AG08395 (cell line): ENCODE measurements at places on chromosomes 7 and 10.

DNA sequence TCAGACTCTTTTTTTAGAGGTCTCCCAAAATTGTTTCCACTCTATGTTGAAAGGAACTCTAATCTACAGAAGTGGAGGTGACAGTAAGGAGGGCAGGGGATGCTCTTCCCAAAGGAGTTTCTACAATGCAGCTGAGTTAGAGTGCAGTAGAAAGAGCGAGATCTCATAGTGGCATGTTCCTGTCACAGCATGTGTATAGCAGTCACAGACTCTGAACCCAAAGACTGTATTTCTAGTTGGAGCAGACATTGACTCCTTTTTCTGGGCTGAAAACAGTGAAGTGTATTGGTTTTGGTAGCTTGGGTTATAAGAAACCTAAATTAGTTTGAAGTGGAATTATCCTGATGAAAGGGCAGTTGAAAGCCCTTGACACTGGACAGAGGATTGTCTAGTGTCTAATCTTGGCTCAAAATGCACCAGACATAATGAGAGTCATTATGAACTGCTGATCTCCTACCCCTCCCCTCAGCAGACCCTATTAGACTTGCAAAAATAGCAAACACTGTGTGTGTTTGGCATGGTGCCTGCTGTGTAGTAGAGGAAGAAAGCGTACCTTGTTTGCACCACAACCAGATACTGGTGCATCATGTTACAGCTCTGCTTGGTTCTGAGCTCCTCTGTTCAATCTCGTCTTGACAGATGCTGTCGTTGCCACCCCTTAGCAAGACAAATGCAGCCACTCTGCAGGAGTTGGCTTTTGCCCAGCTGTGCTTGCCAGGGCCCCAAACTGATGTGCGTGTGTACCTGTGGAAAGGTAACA, 336.0 kb downstream of the AUTS2 start:
- no peak for DNase-seq

GRCh38 chr10:109698882-109699664, 224.2 kb downstream of the XPNPEP1 start:
- no peak for DNase-seq

GRCh38 chr7:18828260-18828993, 289.0 kb downstream of the TWIST1 start:
- peak; percentile 8 for DNase-seq

- DNase-seq, result peak; percentile 96
These were observed at the start of gene XPNPEP1 for GRCh38 chr10:109922976-109923921. Gene XPNPEP1, minus strand, starts transcription at chr10:109923511. Its CDS starts 78 bp downstream, at chr10:109923433.

GRCh38 chr10:131198401-131198800, 113.1 kb downstream of the TCERG1L start:
- no peak for DNase-seq

- DNase-seq, result no peak
These were observed 21.9 kb downstream of the STEAP1 start for GRCh38 chr7:90176195-90176594.

DNA sequence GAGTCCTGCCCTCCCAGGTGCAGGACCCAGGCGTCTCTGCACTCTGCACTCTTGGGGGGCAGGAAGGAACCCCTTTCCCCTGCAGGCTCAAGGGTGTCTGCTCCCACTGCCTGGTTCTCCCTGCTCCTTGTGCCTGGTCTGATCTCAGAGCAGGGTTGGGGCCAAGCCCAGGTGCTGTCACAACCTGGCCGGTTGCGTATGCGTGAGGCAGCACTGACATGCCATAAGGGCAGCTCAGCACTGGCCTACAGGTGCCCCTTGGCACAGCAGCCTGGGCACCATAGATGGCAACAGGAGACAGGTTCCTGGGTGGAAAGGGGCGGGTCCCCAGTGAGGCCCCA, 33.2 kb downstream of the DKK1 start:
- DNase-seq, result no peak

- DNase-seq, result no peak
These were observed 263.2 kb downstream of the DGKB start for GRCh38 chr7:14639329-14639728.

DNA sequence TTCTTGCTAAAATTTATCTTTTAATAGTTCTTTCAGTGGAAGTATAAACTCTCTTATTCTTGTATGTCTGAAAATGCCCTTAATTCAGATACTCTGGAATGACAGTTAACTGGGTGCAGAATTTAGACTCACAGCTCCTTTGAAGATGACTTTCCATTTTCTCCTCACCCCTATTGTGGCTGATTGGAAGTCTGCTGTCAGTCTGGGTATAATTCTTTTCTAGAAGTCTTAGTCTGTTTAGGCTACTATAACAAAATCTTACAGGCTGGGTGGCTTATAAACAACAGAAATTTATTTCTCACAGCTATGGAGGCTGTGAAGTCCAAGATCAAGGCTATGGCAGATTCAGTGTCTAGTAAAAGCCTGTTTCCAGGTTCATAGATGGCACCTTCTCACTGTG, 145.2 kb upstream of the GDF10 start:
- DNase-seq, result no peak

GRCh38 chr7:105871142-105871541, 5.3 kb downstream of the ATXN7L1 start:
- DNase-seq, result no peak

DNA sequence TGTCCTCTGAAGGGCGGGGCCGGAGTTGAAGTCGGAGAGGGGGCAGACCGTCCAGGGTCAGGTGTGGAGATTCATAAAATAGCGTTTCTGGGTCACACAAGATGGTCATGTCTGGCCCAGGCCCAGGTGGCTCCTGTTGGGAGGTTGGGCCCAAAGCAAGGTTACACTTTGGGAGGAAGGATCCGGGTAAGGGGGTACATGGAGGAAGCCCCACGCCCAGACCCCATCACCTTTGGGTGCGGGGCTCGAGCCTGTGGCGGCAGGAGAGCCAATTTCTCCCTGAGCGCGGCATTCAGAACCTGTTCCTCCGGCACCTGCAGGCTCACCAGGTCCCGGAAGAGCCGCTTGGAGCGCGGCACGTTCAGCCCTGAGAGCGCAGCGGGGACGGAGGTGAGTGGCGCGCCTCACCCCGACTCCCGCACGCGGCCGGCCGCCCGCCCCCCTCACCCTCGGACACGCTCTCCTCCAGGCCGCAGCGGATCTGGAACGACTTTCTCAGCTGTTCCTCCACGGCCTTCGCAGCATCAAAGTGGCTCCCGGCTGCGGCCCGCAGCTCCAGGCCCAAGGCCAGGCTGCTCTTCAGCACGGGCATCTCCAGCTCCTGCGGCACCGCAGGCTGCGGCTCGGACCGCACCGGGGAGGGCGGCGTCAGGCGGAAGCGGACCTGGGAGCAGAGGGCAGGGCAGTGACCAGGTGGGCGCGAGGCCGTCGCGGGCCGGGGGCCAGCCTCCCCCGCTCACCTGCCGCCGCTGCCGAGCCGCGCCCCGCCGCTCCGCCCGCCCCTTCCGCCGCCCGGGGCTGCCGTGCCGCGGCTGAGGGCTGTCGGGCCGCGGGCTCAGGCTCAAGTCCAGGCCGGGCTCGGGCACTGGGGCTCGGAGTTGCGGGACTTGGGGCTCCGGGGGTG, 644 bp downstream of the PPP1R35 start:
- no peak for DNase-seq

GRCh38 chr10:113236998-113237397, 287.0 kb downstream of the TCF7L2 start:
- DNase-seq, result no peak

GRCh38 chr10:133104068-133104962, 16.6 kb downstream of the ADGRA1 start:
- DNase-seq, result no peak

DNA sequence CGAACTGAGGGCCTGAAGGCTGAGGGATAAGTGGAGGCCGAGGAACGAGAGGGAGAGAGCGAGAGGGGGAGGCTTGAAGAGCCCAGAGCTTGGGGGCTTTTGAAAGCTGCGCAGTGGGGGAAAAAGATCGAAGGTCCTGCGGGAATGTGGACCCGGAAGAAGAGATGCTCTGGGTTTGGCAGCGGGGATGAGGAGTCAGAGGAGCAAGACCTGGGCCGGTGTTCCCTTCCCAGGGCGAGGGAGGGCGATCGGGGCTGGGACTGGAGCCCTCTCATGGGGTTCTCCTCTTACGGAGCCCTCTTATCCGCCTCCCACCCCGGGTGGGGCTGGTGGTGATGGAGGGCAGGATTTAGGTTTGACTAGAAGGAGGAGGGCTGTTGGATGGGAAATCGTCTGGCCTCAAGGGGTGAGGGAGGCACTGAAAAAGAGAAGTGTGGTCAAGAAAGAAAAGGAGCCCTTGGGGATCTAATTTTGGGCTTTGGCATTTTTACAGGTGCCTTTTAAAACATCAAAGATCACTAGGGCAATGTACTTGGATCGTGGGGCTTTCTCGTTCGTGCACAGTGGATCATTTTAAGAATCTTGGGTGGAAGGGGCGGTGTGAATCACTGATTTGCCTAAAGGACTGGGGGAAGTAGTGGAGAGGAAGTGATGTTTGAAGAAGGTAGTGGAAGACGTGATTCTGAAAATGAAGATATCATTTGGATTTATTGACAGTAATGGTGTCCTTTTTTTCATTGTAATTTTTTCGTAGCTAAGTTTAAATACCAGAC, 637 bp downstream of the SAMD8 start:
- DNase-seq, result peak; percentile 52

GRCh38 chr7:142338633-142339501, 81.0 kb upstream of the PRSS58 start:
- DNase-seq, result no peak

- no peak for DNase-seq
These were observed 59.1 kb upstream of the PPP2R2D start for GRCh38 chr10:131841661-131842139.

- DNase-seq, result no peak
These were observed 25.8 kb downstream of the DENND10 start for GRCh38 chr10:119129721-119130120.

DNA sequence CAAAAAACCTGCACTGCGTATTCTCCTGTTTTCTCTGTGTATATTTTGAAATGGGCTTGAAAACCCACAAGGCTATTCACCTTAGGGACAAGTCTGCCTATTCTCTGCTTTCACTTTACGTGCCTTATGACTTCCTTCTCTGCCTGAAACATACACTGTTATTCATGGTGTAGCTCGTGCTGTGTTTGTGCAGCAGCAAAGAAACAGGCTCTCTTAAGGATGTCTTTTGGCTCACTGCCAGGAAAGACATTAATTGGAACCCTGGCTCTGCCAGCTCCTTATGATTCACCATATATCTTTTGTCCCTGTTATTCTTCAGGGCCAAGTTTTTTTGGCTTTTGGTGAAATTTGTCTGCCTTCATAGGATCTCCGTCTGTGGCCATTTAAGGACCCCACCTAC, 92.4 kb downstream of the TMEM106B start:
- no peak for DNase-seq

DNA sequence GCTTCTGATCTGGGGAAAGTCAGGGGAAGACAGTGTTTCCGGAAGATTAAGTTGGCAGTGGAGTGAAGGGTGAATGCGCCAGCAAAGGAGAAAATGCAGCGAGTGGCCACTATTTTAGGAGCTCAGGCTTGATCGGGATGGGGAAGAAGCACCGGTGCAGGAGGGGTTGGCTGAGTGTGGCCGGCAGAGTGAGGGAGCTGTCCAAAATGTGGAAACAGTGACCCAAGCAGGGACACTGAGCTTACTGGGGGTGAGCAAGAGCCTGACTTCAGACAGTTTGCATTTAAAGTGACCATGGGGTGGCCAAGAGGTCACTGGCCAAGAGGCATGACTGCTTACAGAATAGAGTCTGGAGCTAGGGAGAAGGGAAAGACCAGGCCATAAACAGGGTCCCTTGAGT, 79.3 kb downstream of the GOLGA7B start:
- DNase-seq, result no peak

- DNase-seq, result peak; percentile 54
These were observed 83.5 kb upstream of the CUX1 start for GRCh38 chr7:101733713-101734475.

DNA sequence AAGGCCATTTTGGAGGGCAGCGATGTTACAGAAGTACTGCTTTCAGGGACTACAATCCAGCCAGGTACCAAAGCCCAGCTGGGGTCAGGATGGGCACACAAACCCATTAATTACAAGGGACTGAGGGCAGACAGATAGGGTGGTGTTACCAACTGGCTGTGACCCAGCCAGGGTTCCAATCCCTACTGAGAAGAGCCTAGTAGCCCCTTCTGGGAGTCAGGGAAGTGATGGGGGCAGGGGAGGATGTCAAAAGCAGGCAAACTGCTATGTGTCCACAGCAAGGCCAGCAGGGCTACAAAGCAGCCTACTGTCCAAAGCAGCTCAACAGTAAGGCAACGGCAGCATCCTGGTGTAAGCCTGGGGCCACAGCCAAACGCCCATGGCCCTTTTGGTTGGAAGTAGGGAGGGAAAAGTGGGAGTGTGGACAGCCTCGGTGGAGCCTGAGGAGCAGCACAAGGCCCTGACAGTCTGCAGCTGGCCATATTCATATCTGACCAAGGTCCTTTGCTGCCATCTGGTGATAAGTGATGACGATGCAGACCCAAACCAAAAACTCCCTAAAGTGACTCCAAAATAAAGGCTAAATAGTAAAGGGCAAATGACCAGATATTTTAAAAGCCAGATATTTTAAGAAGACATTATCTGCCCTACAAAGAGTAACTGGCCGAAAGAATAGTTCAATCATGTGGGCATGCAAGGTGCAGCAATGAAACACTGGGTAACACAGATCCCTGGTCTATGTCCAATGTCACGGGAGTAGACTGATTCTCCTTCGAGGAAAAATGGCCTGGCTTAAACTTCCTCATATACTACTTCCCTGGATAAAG, 56.9 kb downstream of the XPNPEP1 start:
- DNase-seq, result peak; percentile 35

DNA sequence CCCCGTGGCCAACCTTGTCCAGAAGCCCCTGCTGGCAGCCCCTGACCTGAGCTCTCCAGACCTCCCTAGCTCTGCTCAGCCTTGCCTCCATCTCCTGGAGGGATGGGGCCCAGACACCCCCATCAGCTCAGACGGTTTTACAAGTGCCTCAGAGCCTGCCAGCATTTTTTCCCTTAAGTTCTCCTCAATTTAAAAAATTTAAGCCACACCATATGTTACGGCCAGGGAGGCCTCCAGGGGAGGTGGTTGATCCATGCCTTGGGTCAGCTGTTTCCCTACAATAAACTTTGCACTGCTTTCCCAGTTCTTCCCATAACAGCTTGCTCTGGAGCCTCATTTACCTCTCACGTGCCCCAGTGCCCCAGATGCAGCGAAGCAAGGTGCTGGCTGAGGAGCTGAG, 143.5 kb downstream of the RGS10 start:
- DNase-seq, result no peak

DNA sequence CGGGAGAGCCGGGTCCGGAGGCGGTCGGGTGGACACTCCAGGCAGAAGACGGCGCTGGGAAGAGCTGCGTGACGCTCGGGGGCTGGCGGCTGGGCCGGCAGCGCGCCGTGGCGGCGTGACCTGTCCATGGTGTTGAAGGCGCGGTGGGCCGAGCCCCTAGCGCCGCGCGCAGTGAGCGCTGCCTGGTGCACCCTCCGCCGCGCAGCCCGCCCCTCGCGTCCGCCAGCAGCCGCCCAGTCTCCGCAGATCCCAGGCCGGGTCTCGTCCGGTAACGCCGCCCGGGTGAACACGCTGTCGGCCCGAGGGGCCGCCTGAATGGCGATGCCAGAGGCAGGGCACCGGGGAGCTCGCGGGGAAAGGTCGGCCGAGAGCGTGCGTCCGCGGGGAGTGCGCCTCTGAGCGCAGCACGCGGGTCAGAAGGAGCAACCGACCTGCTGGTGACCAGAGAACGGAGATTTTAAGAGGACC, 657 bp upstream of the TMEM178B start:
- peak; percentile 25 for DNase-seq
